Hematopoietic multipotent progenitor cell treated with erythropoietin and hydrocortisone succinate and interleukin-3 and kit ligand, for 8 days (in vitro differentiated cells): ENCODE measurements at places on chromosomes 2 and 18.

GRCh38 chr2:96239745-96240264, 26.0 kb downstream of the TMEM127 start:
- DNase-seq, result no peak

- DNase-seq, result no peak
These were observed 39.6 kb downstream of the ASB1 start for GRCh38 chr2:238466243-238466756.

GRCh38 chr2:235654103-235654813, 160.4 kb downstream of the AGAP1 start:
- no peak for DNase-seq

- peak; percentile 63 for DNase-seq
These were observed 2.8 kb downstream of the ZFP36L2 start for GRCh38 chr2:43223521-43224001.

DNA sequence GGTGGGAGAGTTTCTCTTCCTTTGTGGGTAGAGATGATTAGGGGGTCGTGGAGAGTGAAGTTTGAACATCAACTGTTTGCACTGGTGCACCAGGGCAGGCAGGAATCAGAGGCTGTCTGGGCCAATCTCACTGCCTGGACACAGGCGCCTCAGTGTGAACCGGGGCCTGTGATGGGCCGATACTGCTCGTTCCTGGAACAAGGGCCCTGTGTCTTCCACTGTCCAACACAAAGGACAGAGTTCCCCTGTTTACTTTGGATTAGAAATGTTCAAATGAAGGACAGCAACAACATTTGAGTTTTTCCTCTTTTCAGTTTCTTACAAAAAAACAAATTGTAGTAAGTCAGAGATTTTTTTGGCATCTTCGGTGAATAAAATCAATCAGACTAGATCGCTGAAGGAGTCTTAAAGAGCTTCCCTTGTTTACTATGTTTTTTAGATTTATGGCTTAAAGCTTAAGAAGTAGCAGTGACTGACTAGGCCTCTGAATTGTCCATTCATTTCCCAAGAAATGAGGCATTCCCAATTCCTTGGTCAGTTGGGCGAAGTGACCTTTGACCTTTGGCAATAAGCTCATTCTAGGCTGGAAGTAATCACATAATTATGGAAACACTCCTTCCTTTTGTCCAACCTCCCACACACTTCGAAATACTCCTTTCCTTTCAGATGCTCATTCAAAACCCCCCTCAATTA, 11.6 kb upstream of the TGFA start:
- DNase-seq, result no peak

- DNase-seq, result no peak
These were observed 421.9 kb downstream of the THSD7B start for GRCh38 chr2:137187216-137187615.

GRCh38 chr2:238346544-238346943, 26.2 kb downstream of the TRAF3IP1 start:
- no peak for DNase-seq

GRCh38 chr2:162435676-162436075, 91.7 kb downstream of the GCA start:
- no peak for DNase-seq

DNA sequence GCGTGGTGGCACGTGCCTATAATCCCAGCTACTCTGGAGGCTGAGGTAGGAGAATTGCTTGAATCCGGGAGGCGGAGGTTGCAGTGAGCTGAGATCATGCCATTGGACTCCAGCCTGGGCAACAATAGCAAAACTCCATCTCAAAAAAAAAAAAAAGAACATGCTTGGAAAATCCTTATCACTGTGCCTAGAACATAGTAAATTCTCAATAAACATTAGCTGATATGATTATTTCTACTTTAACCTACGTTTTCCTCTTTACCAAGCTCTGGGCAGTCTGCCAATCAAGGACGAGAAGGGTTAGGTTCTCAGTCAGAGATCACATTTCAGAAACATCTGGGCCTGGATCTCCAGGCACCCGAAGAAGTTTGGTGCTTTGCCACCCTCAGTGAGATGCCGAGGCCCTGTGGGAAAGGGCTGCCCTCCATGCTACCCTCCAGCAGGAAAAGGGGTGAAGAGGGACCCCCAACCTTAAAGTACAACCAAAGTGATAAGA, 107.7 kb downstream of the BCL11A start:
- DNase-seq, result peak; percentile 59

DNA sequence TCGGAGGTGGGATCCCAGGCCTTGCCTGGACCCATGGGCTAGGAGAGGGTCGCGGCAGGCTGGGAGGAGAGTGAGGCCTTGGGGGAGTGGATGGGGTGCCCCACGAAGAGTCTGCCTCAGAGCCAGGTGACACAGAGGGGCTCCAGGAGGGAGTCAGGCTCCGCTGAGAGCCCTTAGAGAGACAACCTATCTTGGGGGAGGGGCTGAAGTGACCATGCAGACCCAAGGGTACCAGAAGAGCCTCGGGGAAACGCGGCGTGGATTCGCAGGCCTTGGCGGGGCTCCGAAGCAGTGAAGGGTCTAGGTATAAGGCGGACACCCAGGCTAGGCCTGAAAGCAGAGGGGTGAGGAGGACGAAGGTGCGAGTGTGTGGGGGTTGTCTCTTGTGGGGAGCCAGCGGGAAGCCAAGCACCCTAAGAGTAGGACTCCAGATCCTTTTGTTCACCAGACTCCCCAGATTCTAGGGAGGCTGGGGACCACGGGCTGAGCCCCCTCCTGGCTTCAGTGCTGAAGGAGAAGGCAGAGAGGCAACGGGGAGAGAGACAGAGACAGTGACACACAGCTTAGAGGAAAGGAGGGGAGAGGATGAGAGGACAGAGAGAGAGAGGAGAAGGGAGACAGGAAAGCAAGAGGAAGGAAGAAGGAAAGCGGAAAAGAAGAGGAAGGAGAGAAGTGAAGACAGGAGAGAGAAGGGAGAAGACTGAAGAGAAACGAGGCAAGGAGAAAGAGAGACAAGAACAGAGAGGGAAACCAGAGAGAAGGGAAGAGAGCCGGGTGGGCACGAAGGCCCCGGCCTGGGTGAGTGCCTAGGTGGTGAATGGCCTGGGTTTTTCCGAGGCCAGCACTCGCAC, 1.1 kb upstream of the HOXD11 start:
- no peak for DNase-seq

- DNase-seq, result peak; percentile 55
These were observed 39.7 kb downstream of the ANXA4 start for GRCh38 chr2:69781321-69782248.

- no peak for DNase-seq
These were observed 27.8 kb downstream of the MEX3C start for GRCh38 chr18:51169731-51170130.

DNA sequence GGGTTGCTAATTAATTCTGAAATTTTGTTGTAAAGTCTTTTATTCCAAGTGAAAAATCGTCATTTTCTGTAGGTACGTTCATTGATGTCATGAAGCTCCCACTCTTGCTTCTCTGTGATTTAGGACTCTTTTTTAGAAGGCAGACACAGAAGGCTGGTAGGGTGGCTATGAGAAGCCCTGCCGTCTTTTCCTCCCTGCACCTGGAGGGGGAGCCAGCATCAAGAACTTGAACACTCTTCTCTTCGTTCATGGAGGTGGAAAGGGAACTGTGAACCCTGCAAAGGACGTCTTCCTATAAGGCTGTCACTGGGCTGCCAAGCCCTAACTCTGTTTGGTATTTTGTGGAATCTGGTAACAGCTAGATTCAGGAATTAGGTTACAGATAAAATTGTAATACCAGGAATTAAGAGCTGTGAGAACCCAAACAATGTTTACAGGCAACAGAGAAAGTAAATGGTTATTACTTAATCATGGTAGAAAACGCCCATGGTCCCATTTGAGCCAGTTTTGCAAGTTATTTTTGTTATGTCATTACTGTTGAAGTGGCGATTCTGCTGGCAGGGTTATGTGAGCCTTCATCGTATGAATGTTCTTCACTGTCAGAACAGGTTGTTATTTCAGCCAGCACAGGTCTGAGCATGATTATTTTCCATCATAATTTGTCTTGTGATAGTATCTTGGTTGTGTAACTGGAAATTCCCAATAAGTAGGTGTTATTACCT, 112.2 kb downstream of the OSBPL6 start:
- peak; percentile 67 for DNase-seq

GRCh38 chr2:23635442-23636340, 250.7 kb downstream of the KLHL29 start:
- no peak for DNase-seq

- DNase-seq, result peak; percentile 71
These were observed 212.4 kb downstream of the RPIA start for GRCh38 chr2:88903749-88904353.

- DNase-seq, result peak; percentile 42
These were observed 15.8 kb downstream of the INO80C start for GRCh38 chr18:35481960-35482366.

DNA sequence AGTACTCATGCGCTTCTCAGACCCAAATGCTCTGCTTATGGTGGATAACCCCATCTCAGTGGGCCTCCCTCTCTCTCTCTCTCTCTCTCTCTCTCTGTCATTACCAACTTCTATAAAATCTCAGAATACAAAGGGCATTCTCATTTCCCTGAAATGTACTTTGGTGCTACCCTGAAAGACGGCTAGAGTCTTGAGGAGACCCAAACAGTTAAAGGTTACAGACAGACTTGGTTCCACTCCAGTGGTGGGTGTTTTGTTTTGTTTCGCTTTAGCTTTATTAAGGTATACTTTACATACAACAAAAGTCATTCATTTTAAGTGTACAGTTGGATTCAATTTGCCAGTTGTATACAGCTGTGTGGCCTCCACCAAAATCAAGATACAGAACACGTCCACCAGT, 60.9 kb downstream of the BCL11A start:
- DNase-seq, result no peak

DNA sequence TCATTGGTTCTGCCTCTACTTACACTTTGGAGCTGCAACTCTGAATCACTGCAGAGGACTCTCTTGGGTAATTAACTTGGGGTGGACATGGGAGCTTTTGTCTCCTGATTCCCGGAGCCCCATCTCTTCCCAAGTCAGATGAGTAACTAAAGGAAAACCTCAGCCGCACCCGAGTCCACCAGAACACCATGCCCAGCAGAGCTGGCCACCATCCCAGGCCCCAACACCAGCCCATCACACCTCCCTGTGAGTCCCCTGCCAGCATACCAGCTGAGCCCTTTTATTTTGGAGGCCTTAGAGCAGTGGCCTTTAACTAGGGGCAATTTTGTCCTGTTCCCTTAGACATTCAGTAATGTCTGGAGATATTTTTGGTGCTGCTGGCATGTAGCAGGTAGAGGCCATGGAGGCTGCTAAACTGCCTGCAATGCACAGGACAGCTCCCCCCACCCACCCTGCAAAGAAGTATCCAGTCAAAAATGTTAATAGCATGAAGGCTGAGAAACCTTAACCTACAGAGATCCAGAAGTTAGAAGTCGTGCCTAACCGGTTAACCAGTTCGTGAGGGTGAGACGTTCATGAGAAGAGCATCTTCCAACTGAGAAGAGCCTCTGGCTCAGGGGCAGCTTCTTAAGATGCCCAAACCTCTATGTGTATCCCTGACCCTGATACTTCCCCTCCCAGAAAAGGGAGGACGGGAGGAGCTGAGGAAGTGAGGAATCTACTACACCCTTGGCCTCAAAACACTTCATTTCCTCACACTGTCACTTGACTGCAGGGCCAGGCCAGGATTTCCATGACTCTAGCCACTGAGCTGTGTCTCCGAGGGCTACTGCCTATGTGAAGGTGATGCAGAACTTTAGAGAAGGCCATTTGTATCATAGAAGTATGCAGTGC, 139.9 kb upstream of the EPAS1 start:
- DNase-seq, result no peak

DNA sequence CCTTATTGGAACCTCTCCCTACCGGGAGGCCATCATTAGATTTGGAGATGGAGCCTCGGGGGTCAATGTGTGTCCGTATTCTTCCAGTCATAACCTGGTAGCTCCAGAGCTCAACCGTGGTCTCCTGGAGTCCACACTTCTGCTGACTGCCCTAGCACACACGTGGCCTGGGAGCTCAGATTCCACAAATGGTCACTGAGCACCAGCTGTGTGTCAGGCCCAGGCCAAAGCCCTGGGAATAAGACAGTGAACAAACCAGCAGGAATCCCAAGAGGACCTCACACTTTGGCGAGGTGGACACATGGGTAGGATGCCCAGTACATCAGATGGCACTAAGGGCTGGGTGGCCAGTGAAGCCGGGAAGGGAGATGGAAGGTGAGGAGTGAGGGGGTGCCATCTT, 15.5 kb downstream of the GYPC start:
- DNase-seq, result no peak

DNA sequence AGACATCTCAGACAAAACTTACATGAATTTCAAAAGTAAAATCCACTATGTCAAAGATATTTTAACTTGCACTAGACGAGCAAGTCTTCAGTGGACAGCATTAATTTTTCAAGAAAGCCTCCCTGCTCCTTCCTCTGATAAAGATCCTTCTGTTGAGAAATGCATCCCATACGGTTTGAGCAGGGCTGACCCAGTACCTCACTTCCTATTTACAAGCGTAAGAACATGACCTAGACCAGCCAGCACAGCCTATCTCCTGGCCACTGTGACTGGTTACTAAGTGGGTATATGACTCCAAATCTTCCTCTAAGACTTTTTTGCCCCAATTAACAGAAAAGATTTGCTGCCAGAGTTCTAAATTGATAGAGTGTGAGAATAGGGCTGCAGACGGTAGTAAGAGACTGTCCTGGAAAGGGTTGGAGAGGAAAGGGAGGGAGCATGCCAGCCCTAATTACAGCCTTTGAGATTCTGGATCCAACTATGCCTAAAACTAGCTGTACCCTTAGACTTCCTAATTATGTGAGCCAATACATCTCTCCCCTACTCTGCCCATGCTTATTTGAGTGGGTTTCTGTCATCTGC, 108.4 kb downstream of the PRELID3A start:
- DNase-seq, result no peak

DNA sequence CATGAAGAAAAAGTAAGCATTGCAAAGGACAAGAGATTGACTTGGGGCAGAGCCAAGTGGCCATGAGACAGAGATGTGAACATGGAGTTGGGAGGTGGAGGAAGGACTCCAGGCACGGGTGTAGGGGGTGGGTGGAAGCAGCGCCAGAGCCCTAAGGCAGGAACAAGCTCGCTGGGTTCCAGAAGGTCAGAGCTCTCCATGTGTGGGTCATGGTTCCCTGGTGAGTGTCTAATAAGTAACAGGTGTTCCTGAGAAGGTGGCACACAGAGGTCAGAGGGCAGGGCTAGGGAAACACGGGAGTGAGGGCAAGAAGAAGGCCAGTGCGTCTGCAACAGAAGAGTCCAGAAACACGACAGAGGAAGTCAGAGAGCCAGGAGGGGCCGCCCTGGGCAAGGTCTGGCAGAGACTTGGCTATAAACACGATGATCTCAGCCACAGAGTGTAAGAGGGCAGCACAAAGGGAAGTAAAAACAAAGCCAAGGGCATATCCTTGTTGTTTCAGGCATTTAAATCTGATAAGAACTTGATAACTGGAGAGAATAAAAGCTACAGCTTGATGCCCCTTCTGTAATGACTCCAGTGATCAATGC, 260.8 kb downstream of the TGIF1 start:
- peak; percentile 23 for DNase-seq

DNA sequence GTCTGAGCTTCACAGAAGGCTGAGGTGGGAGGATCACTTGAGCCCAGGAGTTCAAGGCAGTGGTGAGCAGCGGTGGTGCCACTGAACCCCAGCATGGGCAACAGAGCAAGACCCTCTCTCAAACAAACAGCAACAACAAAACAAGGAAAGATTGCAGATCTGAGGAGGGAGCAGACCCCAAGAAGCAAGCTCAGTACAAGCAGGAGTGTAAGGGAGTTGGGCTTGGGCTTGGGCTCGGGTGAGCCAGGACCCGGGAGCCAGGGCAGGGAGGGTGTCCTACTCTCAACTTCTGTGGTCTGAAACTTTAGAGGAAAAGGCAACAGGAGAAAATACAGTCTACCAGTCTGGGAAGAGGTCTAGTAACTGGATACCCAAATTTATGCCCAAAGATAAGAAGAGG, 92.0 kb upstream of the RAB12 start:
- no peak for DNase-seq

- DNase-seq, result no peak
These were observed 75.6 kb upstream of the MGAT5 start for GRCh38 chr2:134178138-134178877.
